ENCODE measurements at places on chromosomes 3 and 15.

- no peak for DNase-seq
Measured at GRCh38 chr3:82053236-82053635, 291.8 kb upstream of the GBE1 start.

GRCh38 chr3:46716461-46717441 is 918 bp downstream of the PRSS50 start:
- no peak for DNase-seq

GRCh38 chr15:85785887-85786780 is 8.6 kb downstream of the KLHL25 start:
- no peak for DNase-seq

DNA sequence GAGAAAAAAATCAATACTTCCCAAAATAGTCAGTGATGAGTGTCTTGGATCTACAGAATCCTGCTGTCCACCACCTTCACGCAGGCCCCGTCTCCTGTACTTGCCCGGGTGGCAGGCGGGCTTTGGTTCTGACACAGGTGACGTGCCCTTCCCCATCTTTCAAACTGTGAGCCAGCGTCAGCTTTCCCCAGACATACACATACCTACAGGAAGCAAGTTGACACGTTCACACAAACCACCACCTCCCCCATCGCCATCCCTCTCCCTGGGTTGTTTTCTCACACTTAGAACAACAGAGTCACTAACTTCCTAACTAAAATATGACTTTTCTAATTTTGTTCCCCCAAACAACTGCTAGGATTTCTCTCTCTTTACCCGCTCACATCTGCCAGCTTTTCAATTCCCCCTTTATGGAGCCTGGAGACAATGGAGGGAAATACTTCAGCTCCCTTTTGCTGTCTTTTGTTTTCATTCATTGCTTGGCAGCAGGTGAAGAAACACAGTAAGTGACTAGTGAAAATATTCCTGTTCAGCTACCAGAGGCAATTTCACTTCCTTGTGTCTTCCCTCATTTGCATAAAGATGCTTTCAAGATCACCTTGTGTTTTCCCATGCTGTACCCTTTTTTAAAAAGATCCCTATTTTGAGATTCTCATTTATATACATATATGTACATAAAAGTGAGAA is 248.3 kb downstream of the SLCO3A1 start:
- DNase-seq, result no peak

DNA sequence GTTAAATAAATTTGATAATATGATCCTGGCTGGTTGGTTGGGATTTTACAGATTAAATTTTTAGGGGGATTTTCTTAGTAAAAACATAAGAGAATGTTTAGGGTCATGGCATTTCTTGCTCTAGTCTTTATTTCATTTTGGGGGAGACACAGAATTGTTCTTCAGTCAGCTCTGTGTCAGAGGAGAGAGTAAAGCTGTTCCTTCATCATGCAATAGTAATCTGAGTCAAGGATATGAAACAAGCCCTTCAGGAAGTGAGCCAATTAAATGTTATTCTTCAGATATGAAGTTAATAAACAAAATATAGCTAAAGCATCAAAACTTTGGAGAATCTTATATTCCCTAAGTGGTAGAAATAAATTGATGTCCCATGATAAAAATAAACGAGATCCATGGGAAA is 22.9 kb upstream of the SLC4A7 start:
- DNase-seq, result no peak

DNA sequence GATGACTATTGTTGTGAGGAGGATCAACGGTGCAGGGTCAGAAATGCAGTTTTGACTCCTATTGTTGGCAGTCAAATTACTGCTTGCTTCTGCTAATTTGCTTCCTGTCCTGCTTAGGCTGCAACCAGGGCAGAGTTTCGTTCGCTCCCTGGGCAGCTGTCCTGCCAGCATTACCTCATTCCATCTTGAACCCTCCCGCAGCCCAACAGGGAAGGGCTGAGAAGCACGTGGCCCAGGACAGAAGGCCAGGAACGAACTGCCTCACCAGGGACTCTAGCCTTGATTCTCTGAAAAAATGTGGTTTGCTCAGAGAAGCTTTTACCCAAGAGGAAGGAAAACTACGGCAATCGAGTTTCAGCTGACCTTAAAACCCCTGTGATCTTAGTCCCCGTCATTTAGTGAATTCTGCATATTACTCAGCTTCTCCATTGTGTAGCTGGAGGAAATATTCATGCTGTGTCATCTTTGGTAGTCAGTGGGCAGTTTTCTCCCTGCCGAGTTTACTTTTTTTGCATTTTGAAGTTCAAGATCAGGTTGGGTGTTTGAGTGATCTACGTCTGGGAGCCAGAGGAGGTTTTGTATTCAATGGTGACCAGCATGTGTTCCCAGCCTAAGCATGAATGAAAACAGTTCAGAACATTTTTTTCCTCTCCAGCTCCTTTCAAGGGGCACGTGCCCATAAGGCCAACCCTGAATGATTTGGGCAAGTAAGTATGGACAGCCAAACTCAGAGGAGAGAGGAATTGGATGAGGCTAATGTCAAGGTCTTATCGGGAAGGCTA is 23.0 kb downstream of the TLNRD1 start:
- DNase-seq, result no peak

- DNase-seq, result no peak
Measured at GRCh38 chr3:144058713-144059112, 87.1 kb downstream of the DIPK2A start.

DNA sequence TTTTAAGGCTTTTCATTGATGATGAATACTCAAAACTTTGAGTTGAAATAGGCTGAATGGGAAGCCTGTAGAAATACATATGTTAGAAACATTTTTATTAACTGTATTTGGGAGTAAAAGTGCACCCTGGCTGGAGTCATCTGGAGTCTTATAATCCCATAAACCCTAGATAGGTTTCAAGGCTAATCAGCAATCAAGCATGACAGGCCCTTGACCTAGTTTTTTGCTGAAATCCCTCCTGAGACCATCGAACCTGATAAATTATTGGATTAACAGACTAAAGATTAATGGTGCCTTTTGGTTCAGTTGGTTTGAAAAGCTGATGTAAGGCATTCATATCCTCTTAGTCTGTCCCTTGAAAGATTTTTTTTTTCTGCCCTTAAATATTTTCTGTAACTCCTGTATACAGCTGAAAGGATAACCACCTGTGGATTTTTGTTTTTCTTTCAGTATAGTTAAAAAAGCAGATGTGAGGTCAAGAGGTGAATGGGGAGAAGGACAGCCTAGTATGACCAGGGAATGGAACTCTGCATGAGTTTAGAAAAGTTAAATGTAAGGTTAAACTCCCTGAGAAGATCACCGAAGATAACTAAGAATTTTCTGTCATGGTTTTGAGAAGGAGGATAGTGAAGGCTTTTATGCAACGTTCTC is 69.4 kb upstream of the STXBP5L start:
- no peak for DNase-seq

Measured in stimulated activated CD4-positive, alpha-beta T cell treated with anti-CD3 and anti-CD28 coated beads, Interleukin-15, amount 100 ng/mL, for 48 hours (primary cell).